Stimulated activated CD4-positive, alpha-beta T cell treated with anti-CD3 and anti-CD28 coated beads, TNF-alpha, amount 100 ng/mL, for 1 hour (primary cell): ENCODE measurements at places on chromosomes 11 and 22.

DNA sequence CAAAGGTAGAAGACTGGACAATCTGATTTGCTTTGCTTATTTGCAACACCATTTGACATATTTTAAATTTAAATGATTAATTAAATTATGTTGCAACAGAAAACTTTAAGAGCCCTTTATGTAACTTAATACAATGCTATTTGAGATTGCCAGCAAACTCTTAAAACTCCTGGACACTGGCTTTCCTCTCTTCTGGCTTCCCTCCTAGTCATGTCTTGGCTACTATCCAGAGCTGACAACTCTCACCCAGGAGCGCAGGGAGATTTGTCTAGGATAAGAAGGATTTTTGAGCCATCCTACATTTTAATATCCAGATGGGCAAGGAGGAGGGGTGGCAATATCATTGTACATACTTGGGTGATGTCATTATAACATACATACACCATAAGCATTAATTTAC is 134.3 kb downstream of the ELP4 start:
- no peak for DNase-seq

DNA sequence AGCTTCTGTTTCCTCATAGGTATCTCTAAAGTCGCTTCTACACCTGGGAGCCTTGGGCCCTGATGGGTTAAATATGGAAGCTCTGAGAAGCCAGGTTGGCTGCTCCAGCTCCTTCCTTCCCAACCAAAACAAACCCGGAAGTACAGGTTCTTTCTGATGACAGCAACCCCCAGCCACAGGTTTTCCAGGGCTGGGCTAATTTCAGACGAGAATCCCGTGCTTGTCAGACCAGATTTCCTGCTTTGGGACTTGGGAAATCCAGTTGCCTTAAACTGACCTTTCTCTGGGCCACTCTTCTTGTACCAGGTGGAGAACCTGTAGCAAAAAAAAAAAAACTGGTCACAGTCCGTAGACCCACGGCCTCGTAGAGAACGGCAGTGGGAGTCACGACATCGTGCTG is 51.9 kb downstream of the RBX1 start:
- no peak for DNase-seq

GRCh38 chr11:75659836-75660235 is 9.0 kb downstream of the MAP6 start:
- DNase-seq = no peak

- DNase-seq = no peak
Measured at GRCh38 chr22:42720263-42721044, at the start of gene A4GALT. A4GALT (minus strand) TSS chr22:42720870; CDS start chr22:42693951, 26,919 bp downstream.

DNA sequence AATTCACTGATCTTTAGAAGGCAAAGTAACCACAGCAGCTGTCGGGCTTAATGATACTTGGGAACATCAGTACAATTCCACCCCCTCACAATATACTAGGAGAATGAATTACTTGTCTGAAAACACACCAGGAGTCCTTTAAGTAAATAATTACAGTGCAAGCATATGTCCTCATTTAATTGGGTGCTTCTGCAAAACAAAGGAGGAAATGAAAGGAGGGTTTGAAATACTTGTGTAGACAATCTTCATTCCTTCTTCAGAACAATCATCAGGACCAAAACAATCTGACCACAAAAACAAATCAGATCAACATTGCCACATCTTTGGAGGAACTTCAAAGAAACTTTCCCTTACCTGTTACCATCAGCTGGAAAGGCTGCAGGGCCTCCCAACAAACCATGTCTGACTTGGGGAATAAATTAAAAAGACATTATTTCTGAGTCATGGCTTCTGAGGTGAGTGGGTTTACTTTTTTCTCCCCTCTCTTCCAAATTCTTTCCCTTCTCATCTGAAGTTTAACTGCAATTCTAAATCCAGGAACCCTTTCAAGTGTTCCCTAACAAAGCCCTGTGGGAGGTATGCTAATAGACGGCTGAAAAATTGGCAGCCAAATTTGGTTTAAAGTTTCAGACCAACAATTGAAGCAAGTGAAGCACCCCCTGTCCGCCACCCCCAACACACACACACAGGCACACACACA is 12.5 kb upstream of the CCDC117 start:
- DNase-seq = no peak

DNA sequence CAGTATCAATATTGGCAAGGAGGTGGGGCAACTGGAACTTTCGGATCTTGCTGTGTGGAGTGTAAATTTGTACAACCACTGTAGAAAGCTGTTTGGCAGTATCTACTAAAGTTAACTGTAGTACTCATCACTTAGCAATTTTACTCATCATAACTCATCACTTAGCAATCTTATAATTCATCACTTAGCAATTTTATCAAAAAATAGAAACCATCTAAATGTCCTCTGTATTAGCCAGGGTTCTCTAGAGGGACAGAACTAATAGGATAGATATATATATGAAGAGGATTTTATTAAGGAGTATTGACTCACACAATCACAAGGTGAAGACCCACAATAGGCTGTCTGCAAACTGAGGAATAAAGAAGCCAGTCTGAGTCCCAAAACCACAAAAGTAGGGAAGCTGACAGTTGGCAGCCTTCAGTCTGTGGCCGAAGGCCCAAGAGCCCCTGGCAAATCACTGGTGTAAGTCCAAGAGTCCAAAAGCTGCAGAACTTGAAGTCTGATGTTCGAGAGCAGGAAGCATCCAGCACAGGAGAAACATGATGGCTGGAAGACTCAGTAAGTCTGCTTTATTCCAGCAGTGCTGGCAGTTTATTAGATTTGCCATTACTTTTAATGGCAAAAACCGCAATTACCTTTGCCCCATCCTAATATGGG is 92.9 kb upstream of the USP47 start:
- no peak for DNase-seq

DNA sequence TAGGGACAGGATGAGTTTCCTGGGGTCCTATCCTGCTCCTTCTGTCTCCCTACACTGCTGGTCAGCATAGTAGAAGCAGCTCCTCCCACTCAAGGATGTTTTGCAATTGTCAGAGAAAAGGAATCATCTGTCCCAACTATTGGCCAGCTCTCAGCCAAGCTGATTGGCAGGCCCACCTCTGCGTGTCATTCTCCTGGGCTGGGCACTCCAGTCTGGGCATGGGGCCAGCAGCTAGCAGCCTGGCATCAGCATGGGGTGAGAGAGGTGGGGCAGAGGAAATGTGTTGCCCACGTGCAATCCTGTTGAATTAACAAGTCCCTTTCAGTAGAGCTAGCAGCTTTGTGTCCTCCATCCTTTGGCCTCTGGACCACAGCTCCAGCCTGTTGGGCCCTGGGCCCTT is 14.1 kb downstream of the ANKK1 start:
- DNase-seq = no peak

DNA sequence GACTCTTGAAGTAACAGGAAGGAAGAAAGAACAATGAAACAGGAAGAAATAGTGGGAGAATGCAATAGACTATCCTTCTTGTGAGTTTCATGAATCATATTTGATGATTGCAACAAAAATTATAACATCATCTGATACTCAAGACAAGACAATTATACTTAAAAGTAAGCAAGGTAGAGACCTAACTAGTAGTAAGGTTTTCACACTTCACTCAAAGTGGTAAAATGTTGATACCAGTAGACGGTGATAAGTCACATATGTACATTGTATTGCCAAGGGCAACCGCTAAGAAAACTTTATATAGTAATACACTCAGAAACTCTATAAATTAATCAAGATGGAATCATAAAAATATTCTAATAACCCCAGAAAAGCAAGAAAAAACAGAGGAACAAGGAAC is 107.8 kb downstream of the CYP2R1 start:
- DNase-seq = no peak

GRCh38 chr11:65883786-65884715 is 4.2 kb downstream of the FIBP start:
- no peak for DNase-seq

DNA sequence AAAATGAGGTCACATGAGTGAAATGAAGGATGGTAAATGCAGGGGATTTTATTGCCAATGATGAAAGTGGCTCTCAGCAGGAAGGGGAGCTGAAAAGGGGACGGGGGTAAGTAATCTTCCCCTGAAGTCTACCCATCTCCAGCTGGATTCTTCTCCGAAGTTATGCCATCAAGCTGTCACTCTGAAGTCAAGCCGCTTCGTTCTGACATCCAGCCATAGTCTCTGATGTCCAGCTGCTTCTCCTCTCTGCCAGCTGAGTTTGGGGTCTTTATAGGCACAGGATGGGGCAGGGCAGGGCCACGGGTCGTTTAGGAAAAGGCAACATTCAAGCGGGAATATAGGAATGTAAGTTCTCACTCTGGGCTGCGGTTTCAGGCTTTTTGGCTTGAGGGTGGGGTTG is 181.9 kb upstream of the ANO3 start:
- DNase-seq = no peak

DNA sequence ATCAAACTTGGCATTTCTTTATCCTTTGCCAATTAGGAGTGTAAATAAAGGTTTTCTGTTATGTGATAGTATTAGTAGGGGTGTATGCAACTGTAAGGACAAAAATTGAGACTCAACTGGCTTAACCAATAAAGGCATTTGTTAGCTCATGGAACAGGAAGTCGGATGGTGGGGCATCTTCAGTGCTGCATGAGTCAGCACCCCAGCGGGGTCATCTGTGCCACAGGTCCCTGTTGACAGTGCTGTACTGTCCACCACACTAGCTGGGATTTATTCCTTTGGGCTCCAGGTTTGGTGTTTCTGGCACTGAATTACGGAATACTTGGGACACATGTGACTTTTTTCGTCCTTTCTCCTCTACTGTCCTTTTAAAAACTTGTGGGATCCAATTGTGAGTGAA is 86.0 kb downstream of the PPP6R3 start:
- no peak for DNase-seq

GRCh38 chr11:22349491-22349890 is 11.3 kb downstream of the SLC17A6 start:
- DNase-seq = no peak

DNA sequence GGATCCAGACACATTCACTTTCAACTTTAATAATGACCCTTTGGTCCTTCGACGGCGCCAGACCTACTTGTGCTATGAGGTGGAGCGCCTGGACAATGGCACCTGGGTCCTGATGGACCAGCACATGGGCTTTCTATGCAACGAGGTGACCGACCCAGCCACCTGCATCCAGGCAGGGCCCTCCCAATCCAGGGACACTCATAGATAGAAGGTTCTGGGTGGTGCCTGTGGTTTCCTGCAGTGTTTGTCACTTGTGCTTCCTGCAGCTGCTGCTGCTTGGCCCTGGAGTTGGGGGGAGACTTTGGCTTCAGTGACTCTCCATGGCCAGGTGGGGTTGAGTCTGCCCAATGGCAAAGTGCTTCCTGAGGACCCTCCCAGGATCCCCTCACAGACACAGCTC is 7.3 kb downstream of the APOBEC3B start:
- DNase-seq = no peak

DNA sequence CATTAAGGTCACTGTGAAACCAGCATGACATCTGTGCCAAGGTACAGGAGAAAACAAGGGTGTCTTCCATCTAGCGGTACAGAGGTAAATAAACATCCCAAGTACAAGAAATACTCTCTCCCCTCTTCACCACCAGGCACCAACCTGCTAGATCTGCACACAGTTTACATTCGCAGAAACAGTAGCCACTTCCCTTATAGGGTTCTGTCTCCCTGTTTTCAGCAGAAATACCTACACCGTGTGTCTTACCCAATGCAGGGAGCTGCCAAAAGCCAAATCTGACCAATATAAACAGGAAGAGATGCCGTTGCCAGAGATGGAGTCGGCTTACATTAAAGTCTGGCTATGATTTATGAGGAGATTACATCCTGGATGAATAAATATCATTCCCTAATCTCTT is 1.2 kb downstream of the SCN4B start:
- DNase-seq = no peak

DNA sequence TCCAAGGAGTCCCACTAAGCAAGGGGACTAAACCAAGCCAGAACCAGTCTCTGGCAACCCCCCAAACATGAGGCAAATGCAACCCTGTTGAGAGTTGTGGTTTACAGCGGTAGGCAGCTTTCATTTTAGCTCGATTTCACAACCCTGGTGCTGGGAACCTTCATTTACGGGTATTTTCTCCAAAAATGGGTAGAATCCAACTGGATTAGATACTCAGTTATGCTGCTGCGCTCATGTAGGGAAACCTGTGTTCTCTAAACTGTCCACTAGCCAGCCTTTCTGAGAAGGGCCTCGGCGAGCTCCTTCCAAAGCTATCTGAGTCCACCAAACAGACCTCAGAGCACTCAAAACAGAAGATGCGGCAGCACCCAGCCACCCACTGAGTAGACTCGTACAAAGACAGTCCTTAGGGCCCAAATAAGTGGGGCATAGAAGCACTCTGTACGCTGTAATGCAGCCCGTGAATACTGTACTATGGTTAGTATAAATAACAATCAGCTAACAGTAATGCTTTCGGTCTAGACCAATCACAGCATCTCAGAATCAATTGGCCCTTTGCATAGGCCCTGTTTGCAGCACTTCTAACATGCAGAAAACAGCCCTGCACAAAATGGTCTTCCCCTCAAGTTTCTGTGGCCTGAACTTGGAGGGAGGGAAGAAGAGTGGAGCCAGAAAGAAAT is 104.7 kb downstream of the ETS1 start:
- no peak for DNase-seq

- DNase-seq = no peak
Measured at GRCh38 chr11:126132319-126132718, 69.7 kb upstream of the CDON start.

GRCh38 chr22:43802897-43803495 is 9.1 kb downstream of the EFCAB6 start:
- DNase-seq = no peak

DNA sequence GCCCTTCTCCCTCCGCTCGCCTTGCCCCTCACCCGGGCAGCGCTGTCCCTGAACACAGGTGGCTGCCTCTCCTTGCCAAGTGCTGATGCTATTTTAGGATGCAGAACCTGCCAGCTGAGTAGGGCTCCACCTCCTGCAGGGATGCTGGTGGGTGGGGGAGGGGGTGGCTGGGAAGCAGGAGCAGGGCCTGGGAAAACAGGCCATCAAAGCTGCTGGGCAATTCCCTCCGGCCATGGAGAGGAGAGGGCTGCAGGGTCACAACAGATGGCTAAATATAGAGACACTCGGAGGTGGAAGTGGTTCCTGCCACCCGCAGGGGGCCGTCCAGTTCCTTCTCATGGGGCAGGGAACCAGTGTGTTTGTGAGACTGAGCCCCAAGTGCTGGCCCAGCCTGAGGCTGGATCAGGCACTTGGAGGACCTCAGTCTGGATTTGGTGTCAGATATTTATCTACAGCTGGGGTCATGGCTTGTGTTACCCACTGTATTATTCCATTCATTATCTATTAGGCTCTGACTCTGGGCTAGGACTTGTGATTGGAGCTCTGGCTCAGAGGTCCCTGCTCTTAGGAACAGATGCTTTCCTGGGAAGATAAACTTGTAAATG is 59.6 kb downstream of the LRRC32 start:
- DNase-seq = no peak
